ENCODE measurements at places on chromosomes 3 and 15.

DNA sequence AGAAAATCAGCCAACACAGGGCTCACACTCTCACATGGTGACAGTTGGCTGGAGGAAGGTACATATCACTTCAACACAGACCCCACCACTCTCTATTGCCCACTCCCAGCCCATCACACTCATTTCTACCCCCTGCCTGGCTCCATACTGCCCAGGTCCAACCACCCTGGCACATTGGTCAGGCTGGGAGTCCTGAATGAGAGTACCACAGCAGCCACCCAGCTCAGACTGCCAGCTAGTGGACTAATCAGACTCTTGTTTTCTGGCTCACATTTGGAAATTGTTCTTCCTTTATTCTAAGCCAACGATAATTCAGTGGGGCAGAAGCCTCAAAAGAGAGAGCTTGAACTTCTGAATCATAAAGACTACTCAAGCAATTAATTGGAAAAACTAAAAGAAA, 20.0 kb downstream of the MRPL46 start:
- no peak for DNase-seq

- peak; percentile 17 for DNase-seq
These were observed 295.9 kb upstream of the RGMA start for GRCh38 chr15:93384886-93385285.

- DNase-seq: no peak
These were observed 583 bp upstream of the RBSN start for GRCh38 chr3:15099364-15100098.

DNA sequence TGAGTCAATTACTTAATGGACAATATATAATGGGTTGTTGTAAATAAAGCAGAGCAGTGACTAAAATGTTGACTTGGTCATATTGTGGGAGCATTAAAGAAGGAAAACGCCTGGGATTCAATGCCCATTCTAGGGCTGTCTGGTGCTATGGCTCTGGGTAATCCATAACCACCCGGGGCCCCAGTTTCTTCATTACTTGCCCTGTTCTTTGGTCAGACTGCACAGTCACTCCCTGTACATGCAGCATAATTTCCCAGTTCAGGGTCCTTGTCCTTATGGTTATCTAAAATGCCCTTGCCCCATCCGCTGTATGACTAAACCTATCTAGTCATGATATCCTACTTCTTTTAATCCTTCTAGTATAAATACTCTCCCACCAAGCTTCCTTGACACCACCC, 27.5 kb upstream of the DENND4A start:
- DNase-seq: no peak

- DNase-seq: no peak
These were observed 79.4 kb downstream of the ANXA2 start for GRCh38 chr15:60318216-60318867.

DNA sequence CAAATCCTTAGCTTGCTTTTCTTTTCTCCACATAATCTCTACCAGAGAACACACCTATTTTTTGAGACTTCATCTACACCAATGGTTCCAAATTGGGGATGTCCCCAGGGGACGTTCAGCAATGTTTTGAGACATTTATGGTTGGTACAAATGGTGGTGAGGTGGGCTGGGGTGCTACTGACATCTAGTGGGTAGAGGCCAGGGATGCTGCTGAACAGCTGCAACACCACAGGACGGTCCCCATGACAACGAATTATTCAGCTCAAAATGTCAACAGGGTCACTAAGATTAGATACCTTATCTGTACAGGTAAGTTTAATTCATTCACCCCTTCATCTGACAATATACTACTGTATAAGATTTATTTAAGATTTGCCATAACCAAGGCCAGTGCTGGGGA, 14.4 kb downstream of the GK5 start:
- peak; percentile 8 for DNase-seq

DNA sequence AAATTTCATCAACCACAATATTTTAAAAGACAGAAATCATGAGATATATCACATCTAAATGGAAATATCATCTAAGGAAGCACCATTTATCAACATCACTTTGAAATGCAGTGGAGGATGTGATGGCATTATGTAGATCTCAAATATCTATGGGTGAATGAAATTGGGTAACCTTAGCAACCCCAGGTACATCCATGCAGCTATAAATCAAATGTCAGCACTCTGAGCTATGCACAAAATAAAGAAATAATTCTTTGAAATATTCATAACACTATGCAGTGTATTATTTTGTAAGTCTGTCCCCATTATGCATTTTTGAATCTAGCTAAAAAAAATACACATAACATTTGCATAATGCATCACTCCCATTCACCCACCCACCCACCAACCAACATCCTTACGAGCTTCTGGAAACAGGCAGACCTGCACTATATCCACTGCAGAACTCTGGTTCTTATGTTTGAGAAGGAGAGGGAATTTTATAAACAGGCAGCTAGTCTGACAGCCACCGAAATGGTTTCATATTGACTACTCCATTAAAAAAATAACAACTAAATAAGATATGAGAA, 186.8 kb downstream of the SHOX2 start:
- DNase-seq: no peak

GRCh38 chr15:63517202-63517601, 12.8 kb downstream of the USP3 start:
- no peak for DNase-seq

DNA sequence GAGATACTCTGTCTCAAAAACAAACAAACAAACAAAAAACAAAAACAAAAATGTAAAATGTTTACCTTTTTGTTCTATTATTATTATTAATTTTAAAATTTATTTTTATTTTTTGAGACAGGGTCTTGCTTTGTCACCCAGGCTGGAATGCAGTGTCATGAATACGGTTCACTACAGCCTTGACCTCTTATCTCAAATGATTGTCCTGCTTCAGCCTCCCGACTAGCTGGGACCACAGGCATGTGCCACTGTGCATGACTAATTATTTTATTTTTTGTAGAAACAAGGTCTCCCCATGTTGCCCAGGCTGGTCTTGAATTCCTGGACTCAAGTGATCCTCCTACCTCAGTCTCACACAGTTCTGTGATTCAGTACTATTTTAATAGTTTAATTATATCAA, 5.7 kb upstream of the SLC25A26 start:
- DNase-seq: no peak

GRCh38 chr3:107992976-107993684, 97.7 kb downstream of the CD47 start:
- DNase-seq: no peak

DNA sequence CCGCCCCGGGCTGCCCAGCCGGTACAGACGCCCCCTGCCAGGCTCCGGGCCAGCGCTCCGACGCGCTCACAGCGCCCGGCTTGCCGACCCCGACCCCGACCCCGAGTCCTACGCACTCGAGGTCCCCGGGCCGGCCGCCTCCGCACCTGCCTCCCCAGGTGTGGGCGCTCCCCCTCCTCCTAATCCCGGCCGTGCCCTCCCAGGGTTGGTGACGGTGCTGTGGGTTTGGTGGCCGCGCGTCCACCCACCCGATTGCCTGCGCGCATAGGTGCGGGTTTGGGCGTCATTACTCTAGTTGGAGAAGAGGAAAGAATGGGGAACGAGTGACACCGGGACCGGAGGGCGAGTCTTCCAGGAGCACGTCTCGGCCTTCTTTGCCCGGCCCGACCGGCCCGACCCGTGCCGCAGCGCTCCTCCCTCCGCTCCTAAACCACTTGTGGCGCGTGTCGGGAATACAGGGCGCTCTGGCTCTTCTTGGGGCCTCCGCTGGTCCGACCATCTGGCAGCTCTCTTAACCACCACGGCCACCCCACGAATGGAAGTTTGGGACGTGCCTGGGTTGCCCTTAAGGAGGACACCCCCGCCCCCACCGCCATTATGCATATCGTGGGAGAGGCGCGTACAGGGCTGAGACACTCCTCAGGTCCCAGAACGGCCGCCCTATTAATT, 810 bp upstream of the THRB start:
- peak; percentile 41 for DNase-seq

DNA sequence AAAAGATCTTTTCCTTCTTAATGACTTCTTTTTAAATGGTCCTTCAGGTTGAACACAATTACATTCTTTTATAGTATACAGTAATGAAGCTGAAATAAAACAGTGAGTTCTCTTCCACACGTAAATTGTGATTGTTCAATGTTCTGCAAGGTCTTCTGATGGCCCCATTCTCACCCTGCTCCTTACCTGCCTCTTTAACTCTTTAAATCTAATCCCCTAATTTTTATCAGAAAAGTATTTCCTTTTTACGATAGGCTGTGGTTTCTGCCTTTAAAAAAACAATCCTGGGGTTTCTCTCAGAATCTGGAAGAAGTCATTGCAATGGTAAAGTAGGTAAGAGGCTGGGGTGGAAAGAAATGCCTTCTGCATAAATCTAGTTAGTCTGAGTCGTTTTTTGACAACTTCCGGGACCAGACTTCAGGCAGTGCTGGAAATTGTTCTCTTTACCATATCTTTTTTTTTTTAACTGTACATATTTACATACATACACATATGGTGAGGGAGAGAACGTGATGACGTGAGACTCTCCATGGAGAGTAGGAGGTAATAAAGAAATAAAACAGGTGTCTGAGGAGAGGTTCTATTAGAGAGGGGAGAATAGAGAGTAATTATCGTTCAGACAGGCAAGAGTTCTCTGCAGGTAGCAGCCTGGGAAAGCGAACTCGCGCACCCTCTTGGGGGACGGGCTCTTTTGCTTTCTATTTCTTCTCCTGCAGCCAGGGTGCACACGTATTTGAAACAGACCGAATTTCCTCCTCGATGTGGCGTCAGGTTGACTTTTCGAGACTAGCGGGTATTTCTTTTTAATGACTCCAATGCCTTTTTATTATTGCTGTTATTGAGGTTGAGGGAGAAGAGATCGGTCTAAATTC, at the start of gene SIDT1:
SIDT1 (plus strand) TSS at position 730 of the 872 bp plus-strand sequence. CDS start 467 bp downstream, outside the sequence.
- peak; percentile 52 for DNase-seq

- no peak for DNase-seq
These were observed 346.9 kb downstream of the PLCL2 start for GRCh38 chr3:17231537-17232261.

DNA sequence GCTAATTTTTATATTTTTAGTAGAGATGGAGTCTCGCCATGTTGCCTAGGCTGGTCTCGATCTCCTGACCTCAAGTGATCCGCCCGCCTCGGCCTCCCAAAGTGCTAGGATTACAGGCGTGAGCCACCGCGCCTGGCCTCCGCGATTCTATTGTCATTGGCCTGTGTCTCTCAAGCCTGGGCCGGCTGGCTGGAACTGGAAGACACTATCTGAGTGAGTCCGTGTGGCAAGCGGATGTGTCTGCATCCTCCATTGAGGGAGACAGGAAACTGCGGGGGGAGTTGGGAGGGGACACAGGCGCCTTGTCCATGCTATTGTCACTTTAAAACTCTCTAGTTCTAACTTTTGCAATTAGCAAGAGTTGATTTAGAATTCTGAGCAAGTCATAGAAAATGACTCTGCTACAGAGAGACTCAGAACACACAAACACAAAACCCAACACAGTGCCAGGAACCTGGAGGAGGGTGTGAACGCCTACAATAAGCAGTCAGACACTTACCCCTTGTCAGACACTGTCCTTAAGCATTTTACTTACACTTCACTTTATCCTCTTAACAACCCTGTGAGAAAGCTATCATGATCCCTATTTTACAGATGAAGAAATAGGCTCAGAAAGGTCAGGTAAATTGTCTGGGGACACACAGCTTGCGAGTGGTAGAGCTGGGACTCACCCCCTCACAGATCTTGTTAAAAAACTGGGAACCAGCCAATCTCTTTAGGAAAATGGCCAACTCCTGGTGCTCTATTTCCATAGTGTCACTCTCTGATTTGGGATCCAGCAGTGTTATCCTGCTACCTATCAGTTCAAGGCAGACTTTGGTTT, 38.7 kb downstream of the ANP32A start:
- DNase-seq: peak; percentile 53

DNA sequence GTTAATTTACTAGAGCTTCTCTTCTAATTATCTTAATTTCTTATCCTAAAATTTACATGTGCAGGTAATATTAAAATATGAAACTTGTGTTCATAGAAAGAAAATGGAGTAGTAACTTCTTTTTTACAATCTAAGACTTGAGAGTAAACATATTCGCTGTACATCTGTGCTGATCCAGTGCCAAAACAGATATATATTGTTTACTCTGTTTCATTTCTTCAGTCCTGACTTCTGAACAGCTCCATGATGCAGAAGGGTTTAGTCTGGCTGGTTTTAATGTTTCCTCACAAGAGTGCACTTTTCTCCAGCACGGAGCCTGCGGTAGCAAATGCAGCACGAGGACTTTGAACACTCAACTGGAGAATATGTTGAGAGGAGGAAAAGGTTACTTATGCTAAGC, 306.8 kb downstream of the EPHA3 start:
- no peak for DNase-seq

GRCh38 chr3:149527531-149528339, 53.2 kb downstream of the TM4SF4 start:
- DNase-seq: peak; percentile 43

DNA sequence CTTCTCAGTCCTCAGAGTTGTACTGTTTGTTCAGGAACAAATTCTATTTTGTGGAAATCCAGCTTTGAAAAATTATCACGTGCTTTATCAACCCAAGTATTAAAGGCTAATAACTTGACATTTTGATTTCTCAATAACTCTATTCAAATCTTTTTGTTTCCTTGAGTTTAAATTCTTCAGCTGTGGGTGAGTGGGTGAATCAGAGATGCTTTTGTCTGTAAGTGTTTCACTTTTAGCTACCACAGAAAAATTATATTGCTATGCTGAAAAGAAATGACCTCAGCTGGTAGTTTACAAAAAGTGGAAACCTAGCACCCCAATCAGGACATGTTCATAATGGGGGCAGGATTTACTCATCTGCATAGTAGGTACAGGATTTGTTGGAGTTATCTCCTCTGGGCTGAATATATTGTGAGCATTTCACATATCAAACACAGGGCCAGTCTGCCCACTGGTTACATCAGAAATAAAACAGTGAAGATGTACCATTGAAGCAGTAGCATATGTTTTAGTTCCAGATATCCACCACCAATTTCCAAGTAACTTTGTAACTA, 30.5 kb downstream of the MINDY4B start:
- DNase-seq: no peak

GRCh38 chr3:5343459-5343858, 156.0 kb downstream of the EDEM1 start:
- DNase-seq: no peak

DNA sequence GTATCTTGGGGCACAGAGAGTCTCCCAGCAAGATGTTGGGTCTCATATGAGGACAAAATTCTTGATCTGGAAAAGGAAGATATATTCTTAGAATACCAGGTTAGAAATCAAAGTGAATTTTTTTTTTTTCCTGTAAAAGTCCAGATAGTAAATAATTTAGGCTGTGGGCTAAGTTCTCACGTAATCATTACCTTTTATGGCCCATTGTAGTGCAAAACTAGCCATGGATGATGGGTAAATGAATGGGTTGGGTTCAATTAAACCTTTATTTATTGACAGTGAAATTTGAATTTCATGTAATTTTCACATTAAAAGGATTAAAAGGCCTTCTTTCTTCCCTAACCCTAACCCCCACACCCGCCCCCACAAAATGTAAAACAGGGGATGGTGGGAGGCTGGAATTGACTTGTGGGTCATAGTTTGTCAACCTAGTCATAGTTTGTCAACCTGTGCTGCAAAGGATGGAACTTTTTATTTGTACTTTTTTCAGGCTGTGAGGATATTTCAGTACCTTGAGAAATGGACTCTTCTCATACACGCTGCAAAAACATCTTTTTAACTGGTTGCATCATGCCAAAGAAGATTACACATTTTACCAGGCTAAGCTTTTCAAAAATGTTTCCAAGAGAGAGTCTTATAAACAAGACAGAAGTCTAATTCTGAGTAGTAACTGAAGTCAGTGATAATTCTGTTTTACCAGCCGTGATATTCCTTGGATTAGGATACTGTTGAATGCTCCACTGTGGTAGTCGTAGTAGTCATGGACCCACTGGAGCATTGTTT, 138.8 kb downstream of the AKAP13 start:
- no peak for DNase-seq

Data from Ammon's horn (tissue), 1 donor.